CD4-positive, alpha-beta T cell treated with Interleukin-4 for 1 hour (primary cell): ENCODE measurements at places on chromosomes 6 and 20.
A peak's percentile ranks its signal among the peaks of the same experiment; 100 is the strongest.

GRCh38 chr6:90448836-90449235, 138.0 kb downstream of the MAP3K7 start:
- no peak for DNase-seq

DNA sequence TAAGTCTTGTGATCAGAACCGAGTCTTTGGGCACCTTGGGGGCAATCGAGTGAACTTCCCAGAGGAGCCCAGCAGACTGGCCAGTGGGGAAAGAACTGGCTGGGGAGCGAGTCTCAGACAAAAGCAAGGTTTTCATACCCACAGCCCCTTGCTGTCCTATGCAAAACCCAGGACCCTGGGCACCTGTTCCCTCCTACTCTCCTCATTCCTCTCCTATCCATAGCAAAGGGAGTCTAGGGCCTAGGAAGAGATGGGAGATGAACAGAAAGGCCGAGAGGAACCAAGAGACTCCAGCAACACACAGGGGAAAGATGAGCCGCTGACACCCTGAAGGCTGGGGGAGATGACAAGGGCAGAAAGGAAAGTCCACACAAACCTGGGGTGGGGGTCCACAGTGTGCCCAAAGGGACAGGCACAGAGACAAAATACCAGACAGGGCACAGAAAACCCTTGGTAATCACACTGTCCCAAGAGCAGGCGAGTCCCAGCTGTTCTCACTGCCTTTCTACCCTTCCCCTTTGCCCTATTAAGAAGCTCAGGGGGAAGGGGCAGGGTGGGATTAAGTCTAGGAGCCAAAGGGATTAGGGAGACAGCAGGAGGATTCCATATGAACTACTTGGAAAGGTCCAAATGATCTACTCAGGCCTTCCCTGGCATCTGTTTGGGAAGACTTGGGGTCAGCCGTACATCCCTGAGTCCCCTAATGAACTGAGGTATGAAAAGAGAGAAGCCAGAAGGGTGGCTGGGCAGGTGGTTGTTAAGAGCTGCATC, 6.5 kb downstream of the PPP1R18 start:
- no peak for DNase-seq

DNA sequence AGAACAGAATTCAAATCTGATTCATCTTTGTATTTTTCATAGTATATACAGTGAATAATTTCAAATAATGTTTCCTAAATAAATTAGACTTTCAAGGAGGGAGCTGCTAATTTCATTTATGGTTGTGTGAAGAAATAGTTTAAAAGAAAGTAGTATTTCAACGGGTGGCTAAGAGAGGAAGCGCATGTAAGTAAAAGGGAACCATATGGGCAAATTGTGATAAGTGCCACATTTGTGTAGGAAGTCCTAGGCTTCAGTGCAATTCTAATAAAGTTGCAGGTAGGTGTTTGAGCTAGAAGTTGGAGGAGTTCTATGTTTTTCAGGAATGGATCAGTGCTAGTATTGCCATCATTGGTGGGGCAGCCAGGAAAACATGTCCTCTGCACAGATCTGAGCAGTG, 178.8 kb upstream of the PRDM1 start:
- DNase-seq = no peak

DNA sequence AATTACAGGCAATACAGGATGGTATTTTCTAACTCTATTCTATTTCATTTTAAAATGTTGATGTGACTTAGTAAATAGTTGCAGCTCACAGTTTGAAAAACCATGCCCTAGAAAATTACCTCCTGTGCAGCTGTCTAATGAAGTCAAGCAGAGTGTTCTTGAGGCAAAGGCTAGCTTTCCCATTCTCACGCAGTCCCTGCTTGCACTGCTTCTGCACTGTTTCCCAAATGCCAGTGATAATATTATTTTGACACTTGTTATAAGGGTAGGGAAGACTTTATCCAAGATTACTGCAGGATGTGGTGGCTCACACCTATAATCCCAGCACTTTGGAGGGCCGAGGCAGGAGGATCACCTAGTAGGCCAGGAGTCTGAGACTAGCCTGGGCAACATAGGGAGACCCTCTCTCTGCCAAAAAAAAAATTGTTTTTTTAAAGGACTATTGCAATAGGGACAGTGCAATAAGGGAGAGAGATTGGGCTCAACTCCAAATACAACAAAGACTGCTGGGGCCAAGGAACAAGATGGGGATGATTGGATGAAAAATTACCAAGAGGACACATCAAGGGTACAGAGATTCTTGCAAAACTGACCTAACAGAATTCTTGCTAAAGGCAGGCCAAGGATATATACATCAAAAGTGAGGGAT, 196.1 kb downstream of the LY86 start:
- DNase-seq = no peak

- no peak for DNase-seq
Observed at GRCh38 chr6:4772750-4773149, 3.5 kb upstream of the CDYL start.

- DNase-seq = no peak
Observed at GRCh38 chr20:8777911-8778310, 291.0 kb upstream of the PLCB4 start.

DNA sequence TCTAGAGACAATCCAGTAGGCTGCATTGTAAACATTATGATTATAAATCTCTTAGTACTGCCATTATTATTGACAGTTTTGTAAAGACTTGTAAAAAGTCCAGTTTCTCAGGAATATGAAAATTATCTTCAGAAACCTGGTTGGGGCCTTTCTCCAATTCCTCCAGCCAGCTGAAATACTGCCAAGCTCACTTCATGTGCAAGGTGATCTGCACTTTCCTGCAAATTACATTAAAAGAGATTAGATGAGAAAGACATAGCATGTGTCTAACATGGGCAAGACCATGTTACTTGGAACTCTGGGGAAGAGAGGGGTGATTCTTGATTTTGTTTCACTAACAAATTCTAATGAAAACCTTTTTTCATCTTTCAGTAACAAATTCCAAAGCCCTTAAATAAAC, 24.0 kb downstream of the PGM3 start:
- DNase-seq = no peak

DNA sequence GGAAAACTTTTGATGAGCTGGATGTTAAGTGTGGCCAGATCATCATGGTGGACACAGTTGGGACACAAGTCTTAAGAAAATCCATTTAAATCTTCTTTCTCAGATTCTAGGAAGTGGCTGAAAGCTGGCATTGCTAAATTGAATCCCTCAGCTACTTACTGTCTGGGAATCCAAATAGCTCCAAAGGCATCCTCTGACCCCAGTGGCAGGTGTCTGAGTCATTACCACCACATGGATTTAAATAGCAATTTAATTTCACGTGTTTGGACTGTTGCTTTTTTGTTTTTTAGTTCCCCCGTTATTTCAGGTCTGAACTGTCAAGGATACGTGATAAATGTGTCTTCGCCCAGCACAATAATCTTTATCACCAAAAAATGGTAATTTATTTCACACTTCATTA, 33.2 kb upstream of the HDGFL1 start:
- DNase-seq = no peak

GRCh38 chr6:57021086-57021720, 25.3 kb upstream of the KIAA1586 start:
- peak; percentile 45 for DNase-seq

DNA sequence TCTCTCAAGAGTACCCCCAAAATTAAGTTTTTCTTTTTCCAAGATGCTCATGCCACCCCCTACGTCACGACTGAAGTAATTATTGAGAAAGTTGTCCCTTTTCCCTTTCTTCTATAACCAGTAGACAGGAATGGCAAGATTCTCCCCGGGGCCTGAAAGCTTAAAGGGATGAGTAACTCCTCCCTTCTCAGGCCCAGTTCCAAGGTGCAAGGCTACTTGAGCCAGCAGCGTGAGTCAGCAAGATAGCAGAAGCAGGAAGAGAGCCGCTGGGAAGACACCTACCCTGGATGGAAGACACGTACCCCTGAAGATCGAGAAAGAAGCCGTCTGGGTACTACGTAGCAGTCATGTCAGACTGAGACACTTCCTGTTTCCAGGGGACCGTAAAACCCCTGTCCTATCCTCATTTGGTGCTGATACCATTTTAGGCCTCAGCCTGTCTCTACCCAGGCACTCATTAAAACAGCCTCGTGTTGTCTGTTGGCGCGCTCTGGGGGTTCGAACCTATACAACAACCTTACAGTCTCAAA, 241.0 kb downstream of the ADGRG6 start:
- DNase-seq = no peak

DNA sequence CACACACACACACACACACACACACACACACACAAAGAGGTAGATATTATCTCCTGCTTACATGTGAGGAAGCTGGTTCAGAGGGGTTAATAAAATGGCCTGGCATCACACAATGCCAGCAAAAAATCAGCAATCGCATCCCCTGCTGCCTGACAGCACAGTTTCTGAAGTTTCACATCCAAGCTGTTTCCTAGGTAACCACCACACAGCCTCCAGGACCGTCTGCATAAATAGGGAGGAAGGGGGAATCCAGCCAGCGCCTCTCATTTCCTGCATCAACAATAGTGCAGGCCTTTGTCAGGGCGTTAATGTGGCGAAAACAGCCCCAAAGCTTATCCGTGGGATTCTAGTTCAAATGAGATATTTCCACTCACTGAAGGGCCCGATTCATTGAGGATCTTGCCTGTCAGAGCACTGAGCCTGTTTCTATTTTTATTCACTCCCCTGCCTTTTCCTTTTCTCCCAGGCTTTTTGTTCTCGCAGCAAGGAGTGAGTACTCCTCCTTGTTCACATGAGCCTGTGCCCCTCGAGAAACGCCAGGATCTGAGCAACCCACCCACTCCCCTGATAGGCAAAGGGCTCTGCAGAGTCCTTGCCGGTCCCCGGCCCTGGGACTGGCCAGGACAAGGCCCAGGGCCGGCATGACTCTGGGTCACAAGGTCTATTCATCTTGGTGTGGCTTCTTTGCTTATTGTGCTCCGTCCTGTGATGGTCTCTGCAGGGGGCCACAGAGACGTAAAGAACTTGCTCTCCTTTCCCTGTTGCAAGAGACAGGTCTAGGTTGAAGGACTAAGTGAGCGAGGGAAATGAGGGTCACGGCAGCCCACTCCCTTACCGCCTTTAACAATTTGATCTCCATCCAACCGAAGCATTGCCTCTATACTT, 32.7 kb downstream of the TUBB2B start:
- no peak for DNase-seq

- no peak for DNase-seq
Observed at GRCh38 chr6:117444600-117444999, 18.9 kb upstream of the ROS1 start.

GRCh38 chr6:28589234-28589956, 63.7 kb downstream of the GPX5 start:
- DNase-seq = peak; percentile 12

GRCh38 chr6:165632194-165632593, 30.8 kb downstream of the PDE10A start:
- DNase-seq = no peak

DNA sequence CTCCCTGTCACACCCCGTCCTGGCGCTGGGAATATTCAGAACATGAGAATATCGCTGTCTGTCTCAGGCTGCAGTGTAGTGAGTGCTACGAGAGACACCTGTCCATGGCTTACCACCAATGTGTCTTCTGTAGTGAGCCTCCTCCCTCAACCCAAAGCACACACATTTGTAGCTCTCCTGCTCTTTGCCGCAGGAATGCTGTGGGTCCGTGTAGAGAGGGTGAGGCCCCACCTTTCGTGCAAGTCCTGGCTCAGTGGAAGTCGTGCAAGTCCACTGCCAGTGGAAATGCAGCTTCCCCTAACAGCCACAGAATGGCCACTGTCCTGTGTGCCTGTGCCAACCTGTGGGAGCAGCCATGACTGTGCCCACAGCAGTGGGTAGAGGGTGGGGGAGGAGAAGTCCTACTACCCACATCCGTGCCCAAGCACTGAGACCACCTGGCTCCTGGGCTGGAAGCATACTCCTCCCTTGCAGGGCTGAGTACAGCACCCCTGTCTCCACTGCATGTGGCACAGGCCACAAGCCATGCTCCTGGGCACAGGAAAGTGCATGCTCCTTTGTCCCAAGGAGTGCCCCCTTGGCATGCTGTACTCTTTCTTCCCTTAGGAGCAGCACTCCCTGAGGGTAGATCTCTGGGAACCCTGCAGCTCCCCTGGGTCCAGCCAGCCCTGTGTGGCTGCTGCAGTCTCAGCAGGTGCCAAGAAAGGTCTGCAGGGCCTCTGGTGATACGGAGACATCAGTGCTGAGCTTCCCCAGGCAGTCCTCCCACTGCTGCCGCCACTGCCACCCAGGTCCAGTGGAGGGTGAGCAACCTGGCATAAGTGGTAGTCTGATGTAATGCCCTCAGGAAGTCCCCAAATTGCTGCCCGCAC, 28.0 kb downstream of the IGF2R start:
- DNase-seq = no peak

- DNase-seq = no peak
Observed at GRCh38 chr6:134253681-134254080, 64.2 kb downstream of the SGK1 start.

DNA sequence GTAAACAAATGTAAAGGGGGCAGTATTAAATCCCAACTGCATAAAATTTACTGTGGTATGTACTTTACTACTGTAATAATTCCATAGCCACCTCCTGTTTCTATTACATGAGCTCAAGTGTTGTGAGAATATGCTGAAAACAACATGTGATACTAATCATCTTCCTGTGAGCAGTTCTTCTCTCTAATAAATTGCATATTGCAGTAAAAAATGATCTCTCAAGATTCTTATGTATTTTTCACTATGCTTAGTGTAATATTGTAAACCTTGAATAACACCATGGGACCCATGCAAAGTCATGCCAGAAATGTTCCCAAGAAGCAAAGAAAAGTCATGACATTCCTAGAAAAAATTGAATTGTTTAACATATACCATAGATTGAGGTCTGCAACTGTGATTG, 133.0 kb upstream of the ATXN1 start:
- no peak for DNase-seq

- DNase-seq = peak; percentile 87
Observed at GRCh38 chr6:149028767-149029405, 282.1 kb downstream of the UST start.

DNA sequence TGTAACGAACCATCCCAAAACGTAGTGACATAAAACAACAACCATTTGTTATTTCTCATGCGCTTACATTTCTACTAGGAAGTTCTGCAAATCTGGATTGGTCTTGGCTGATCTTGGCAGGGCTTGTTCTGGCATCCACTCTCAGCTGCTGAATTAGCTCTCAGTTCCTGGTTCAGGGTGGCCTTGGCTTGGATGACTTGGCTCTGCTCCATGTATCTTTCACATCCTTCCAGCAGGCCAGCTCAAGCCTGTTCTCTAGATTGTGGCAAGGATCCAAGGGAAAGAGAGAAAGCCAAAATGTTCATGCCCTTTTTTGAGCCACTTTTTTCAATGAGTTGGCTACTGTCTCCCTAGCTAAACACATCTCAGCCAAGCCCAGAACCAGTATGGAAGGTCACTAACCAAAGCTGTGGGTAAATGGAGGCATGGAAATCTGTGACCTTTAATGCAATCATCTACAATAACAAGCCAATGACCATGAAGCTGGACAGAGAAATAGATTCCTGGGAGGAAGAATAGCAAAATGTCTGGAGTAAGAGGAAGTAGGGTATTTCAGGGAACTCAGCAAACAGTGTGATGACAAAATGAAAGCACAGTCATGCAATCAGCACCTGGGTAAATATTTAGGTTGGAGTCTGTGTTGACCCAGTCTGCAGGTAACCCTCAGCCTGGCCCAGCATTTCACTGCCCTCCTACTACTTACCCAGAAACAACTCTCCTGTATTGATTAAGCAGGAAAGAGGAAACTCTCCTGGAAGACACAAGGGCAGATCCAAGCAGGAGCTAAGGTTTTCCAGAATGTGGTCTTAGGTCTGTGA, 32.7 kb upstream of the SNAP25 start:
- DNase-seq = no peak
